ENCODE measurements at places on chromosomes 1 and 21.

- no peak for DNase-seq
These were observed 7.7 kb downstream of the GAS5 start for GRCh38 chr1:173860065-173860464.

- no peak for DNase-seq
These were observed 46.8 kb upstream of the RUNX1 start for GRCh38 chr21:35095859-35096291.

GRCh38 chr1:9426291-9426711, 113.0 kb upstream of the SLC25A33 start:
- DNase-seq, result peak; percentile 86

GRCh38 chr1:210792250-210793102, 341.5 kb downstream of the KCNH1 start:
- DNase-seq, result no peak

- DNase-seq, result no peak
These were observed 204.9 kb upstream of the CACYBP start for GRCh38 chr1:174794861-174795260.

GRCh38 chr1:203206129-203206687, 19.7 kb upstream of the CHI3L1 start:
- no peak for DNase-seq

- no peak for DNase-seq
These were observed 7.8 kb downstream of the TBX19 start for GRCh38 chr1:168288311-168289052.

Data from CD4-positive, alpha-beta T cell treated with Interleukin-1 beta for 1 hour (primary cell).